ENCODE measurements at places on chromosomes 1 and 21. TPM values are rescaled to one million over a fixed set of nuclear protein-coding genes. Genes with fewer than 3 reads are reported as not detected.

The GPR3 gene
- total RNA-seq = 1.2 TPM

The TSSK3 gene
- 2.5 TPM for total RNA-seq

The PADI4 gene
- not detected for total RNA-seq

The SPRR5 gene
- not detected for total RNA-seq

The CELA2B gene
- total RNA-seq = not detected

The CAMK2N1 gene
- 55.0 TPM for total RNA-seq

The AZIN2 gene
- 2.3 TPM for total RNA-seq

The HCRTR1 gene
- not detected for total RNA-seq

- H3K27ac ChIP-seq = no peak overlapping the region
- no peaks in the 10 kb centered on the region for H3K4me1 ChIP-seq
- no peaks in the 10 kb centered on the region for H3K27me3 ChIP-seq
- no peak overlapping the region for H3K4me3 ChIP-seq
Measured at GRCh38 chr21:27024301-27024700, 57.4 kb upstream of the ADAMTS5 start.

- no peaks in the 10 kb centered on the region for H3K36me3 ChIP-seq
- H3K4me1 ChIP-seq = no peaks in the 10 kb centered on the region
- no peak overlapping the region for H3K4me3 ChIP-seq
- no peaks in the 10 kb centered on the region for H3K27me3 ChIP-seq
- no peak overlapping the region for H3K27ac ChIP-seq
- no peak for DNase-seq
Measured at GRCh38 chr1:185137896-185138545, 18.7 kb downstream of the TRMT1L start.

DNA sequence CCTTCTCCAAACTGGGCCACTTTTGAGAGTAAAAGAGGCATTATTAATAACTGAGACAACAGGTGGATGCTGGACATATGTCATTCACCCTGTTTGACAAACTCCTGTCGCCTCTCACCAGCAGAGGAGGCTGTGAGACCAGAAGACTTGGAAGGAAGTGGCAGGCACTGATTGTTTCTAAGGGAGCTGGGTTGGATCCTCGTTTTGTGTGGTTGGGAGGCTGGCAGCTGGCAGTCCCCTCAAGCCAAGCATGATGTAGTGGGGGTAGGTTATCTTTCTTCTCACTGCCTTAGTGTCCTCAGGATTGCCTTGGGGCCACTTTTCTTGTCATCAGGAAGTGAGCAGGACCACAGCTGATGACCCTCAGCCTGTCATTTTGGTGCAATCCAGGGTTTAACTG, 86.5 kb upstream of the KCNJ15 start:
- peaks cover 22% of the 10 kb centered on the region for H3K4me1 ChIP-seq
- no peak for DNase-seq
- no peaks in the 10 kb centered on the region for H3K27me3 ChIP-seq
- H3K27ac ChIP-seq = no peak overlapping the region
- no peak overlapping the region for H3K4me3 ChIP-seq

DNA sequence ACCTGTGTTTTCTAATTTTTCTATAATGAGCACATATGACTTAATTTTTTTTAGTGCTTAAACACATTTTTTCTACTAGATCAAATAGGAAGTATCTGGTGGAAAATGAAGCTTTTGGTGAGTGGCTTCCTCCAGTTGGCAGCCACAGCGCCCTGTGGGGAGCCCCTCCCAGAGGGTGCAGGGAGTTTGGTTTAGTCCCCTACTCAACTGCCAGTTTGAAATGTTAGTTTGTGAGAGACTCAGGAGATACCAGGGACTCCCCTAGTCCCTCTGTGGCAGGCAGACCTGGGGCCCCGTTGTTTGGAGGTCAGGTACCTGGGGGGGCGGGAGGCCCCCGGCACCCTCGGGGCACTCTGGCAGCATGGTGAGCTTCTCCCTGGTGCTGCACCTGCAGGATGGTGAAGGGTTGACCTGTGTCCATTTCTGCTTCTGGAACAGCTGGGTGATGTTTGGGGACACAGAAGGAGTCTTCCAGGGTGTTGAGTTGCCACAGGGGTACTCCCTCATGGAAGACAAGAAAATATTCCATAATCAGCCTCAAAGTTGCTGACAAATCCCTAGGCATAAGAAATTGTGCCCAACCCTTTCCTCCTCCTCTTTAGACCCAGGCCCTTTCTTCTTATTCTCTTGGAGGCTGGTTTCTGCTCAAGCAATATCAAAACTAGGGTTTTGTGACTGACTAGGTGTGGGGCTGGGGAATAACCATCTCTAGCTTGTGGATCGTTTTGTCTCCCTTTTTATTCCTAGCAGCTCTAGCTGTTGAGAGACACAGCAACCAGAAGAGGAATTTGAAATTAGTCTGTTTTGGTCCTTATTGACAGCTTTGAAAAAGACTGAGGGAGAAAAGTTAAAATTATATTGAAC, 91.6 kb downstream of the ABCA4 start:
- H3K27ac ChIP-seq = no peak overlapping the region
- H3K27me3 ChIP-seq = no peaks in the 10 kb centered on the region
- no peak overlapping the region for H3K4me3 ChIP-seq
- no peak for DNase-seq

DNA sequence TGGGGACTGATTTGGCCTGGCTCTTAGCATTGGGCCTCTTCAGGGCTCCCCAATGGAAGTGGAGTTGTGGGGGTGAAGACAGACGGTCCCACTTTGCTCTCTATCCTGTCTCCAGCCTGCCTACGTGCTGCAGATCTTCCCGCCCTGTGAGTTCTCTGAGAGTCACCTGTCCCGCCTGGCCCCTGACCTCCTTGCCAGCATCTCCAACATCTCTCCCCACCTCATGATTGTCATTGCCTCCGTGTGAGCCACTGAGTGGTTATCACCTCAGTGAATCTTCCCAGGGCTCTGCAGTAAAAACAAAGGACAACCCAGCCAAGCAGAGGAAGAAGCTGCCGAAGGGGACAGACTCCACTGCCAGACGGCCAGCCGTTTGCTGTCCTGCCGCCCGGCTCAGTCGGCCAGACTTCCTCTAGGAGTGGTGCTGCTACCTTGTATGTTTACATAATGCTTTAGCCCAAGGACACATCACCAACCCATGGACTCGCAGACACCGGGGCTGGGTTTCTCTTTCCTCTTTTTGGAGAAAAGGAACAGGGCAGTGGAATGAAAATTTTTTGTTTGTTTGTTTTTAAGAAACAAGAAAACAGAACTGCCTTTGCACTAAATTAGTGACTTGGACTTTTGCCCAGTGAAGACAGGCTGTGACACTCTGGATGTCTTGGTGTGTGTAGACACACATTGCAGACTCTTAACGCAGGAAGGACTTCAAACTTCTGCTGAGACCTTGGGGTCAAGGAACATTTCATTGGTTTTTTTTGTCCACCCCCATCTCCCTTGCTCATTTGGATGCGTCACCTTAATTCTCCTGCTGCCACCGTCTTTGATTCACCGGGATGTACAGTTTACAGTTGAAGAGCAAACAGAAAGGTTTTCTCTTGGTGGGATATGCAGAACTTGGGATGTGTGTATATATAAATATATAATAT, 36.5 kb downstream of the ZBTB17 start:
- H3K4me1 ChIP-seq = no peaks in the 10 kb centered on the region
- H3K36me3 ChIP-seq = no peaks in the 10 kb centered on the region
- H3K4me3 ChIP-seq = no peak overlapping the region
- no peak overlapping the region for H3K27ac ChIP-seq
- DNase-seq = no peak

Measured in Caco-2 (cell line).